ENCODE measurements at places on chromosomes 2 and 18.
A peak's percentile ranks its signal among the peaks of the same experiment; 100 is the strongest.

GRCh38 chr2:111697560-111697959 is 186.4 kb downstream of the ANAPC1 start:
- no peak for DNase-seq

DNA sequence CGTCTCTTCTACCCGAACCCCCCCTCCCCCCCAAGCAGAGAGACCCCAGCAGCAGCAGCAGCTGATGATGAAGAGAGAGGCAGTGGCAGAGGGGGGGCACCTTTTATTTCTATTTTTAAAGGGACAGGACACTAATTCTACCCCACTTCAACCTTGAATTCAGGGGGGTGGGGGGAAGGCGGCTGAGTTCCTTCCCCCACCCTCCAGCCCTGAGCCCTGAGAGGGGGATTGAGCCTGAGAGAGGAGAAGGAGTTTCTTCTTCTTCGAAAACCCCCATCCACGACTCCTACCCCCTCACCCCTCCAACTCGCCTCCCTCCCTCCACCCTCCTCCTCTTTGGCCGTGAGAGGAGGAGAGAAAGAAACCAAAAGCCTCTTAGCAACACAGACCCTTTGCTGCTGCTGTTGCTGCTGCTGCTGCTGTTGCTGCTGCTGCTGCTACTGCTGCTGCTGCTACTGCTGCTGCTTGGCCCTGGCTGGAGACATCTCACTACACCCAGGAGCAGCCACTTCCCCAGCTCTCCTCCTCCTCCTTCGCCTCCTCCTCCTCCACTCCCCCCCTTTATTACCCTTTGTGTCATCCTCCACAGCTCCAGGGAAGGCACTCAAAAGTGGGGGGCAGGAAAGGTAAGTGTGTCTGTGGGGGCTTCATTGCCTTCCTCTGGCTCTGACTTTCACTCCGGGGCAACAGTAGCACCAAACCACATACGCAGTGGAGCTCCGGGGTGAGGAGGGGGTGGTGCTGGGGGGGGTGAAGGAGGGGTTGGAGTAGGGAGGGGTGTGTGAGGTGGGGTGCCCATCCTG is at the start of gene MBD5:
MBD5 (plus strand) TSS at position 33 of the 803 bp plus-strand sequence.
- peak; percentile 60 for DNase-seq

DNA sequence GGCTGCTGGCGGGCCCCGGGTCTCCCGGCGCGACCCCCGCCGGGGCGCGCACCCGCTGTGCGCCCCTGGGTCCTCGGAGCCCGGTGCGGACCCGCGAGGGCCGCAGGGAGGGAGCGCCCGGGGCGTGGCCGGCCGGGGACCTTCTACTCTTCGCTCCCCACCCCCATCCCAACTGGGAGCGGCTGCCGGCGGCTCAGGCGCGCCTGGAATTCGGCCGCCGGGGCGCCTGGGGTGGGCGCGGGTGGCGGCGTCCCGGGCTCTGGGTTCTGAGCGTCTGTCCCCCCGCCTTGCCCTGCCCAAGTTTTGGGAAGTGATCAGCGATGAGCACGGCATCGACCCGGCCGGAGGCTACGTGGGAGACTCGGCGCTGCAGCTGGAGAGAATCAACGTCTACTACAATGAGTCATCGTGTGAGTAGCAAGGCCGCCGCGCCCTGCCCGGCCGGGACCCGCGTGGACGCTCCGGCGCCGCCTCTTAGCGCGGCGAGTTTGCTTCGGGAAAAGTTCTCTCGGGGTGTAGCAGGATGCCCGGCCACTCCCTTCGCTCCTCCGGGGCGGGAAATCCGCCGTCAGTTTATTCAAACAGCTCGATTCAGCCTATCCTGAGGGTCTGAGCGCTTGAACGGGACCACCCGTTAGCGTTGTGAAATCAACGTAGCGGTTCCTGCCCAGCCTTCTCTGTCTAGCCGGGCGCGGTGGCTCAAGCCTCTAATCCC is 502 bp downstream of the TUBB6 start:
- DNase-seq = peak; percentile 96

- peak; percentile 82 for DNase-seq
Measured at GRCh38 chr2:215843579-215843978, 169.8 kb downstream of the MREG start.

GRCh38 chr2:188819792-188820191 is 154.4 kb upstream of the COL3A1 start:
- no peak for DNase-seq

DNA sequence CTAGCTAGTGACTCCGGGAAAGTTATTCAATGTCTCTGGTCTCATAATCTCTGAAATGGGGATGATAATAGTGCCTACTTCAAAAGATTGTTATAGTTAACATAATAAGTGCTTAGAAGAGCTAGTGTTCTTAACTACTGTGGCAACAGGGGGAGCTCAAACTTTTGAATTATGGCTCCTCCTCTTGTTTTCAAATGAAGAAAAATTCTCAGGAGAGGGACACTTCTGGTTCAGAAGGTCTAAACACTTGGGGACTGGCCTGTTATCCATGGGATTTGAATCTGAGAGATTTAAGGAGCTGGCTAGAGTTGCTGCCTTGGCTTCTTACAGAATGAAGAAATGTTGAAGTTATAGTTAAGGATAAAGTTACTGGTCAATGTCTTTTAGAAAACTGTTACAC is 92.2 kb upstream of the ITGB6 start:
- DNase-seq = no peak

DNA sequence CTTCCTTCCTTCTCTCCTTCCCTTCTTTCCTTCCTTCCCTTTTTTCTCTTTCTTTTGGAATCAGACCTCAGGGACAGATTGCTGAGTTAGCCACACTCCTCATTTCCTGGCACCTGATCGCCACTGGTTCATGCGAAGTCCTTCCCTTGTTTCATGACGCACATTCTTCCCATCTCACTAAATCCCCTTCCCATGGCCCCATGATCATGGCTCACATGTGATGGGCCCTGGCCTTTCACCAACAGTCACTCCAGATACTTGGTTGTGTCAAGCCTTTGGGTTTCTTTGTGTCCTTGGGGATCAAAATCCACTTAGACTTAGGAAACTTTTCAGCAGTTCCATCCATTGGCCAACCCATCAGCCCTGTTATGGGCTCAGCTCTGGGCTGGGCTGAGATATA is 23.8 kb upstream of the ASPRV1 start:
- peak; percentile 45 for DNase-seq

DNA sequence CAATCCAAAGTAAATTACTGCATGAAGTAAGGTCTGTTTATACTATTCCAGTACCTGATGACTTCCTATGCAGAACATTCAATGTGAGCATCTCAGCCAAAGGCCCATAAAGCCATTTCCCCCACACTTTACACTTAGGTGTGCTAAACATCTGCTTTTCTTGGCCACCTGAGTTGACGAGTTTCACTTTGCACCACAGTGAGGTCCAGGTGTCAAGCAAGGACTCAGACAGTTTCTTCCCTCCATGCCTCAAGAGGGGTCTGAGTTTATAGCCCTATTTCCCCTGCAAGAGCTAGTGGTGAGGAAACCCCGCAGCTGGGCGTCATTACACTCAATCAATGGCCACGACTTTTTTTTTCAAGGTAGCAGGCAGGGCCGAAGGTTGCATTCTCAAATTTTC is 107.7 kb downstream of the MREG start:
- DNase-seq = no peak

DNA sequence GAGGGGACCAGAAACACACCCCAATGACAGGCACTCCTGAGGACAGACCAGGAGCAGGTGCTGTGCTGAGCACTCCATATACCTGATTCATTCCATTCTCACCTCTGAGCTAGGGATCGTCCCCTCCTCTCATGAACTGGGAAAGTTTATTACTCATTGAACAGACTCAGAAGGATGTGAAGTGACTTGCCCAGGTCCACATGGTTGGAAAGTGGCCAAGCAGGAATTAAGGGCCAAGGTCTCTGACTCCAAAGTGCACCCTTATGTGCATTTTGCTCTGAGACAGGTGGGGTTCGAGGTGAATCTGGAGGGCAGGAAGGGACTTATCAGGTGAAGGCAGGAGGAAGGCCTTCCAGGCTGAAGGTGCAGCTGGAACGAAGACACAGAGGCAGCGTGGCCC is 25.1 kb upstream of the PLB1 start:
- no peak for DNase-seq

GRCh38 chr2:51297488-51297887 is 265.6 kb upstream of the NRXN1 start:
- DNase-seq = no peak

GRCh38 chr2:30223413-30223874 is 7.9 kb upstream of the LBH start:
- DNase-seq = no peak

DNA sequence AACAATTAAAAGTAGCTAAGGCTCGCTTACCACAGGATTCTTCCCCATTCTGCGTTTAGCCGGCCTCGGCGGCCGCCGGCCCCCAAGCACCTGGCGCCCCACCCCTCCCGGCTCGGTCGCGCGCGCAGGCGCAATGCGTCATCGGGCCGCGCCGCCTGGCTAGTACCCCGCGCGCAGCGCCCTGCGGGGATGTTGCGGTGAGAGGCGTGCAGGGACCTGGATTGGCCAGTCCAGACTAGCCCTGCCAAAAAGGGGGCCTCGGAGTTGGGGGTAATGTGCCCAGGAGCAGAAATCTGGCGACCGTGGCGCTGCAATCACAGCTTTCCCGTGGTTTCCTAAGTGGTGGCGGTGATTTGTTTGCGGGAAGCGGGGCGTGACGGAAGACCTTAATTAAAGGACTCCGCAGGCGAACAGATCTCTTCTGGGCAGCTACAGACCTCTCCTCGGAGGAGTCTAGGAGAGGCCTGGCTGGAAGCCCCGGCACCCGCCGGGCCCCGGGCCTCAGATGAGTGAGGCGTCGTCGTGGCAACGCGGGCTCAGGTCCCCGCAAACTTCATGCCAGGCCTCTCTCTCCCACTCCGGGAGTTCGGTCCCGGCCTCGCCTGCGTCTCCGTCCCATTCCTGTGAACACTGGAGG is 606 bp downstream of the TMEM237 start:
- peak; percentile 83 for DNase-seq

- peak; percentile 76 for DNase-seq
Measured at GRCh38 chr2:126657148-126657635, 1.2 kb downstream of the GYPC start.

Data from suppressor macrophage treated with lipopolysaccharide for 4 hours (primary cell).